ENCODE measurements at places on chromosomes 1 and 21.
A peak's percentile ranks its signal among the peaks of the same experiment; 100 is the strongest.

GRCh38 chr21:33377221-33377920, 25.8 kb upstream of the IFNGR2 start:
- DNase-seq: no peak

GRCh38 chr1:73673971-73674370, 524.0 kb downstream of the LRRIQ3 start:
- DNase-seq: no peak

DNA sequence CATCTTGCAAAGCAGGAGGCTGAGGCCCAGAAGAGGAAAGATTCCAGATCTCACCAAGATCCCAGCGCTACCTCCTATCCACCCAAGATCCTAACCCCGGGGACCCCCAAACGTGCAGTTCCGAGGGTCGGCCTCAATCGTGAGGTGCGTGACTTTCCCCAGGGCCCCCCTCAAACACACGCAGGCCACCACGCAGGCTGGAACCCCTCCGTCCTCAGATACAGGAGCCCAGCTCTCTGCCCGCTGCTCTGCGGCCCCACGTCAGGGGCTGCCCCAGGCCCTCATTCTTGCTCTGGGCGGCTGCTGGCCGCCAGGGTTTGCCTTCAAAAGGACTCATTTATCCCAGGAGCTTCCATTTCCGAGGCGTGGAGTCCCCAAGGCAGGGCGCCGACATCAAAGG, 39.9 kb downstream of the KRTAP10-1 start:
- DNase-seq: no peak

DNA sequence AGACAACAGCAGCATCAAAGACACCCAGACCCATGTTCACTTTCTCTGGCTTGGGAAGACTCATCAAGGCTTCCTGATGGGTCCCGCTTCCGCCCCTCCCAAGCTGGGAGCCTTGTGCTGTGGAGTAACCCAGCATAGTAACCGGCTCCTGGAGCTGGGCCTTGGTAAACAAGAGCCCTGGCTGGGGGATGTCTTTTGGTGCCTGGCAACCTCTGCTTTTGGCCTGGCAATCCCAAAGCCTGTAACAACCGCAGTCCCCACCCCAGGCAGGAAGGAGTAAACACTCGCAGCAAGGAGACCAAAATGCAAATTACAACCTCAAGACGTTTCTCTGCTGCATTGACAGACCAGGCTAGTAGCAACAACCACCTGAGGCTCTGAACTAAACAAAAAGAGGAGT, 16.9 kb upstream of the THRAP3 start:
- no peak for DNase-seq

DNA sequence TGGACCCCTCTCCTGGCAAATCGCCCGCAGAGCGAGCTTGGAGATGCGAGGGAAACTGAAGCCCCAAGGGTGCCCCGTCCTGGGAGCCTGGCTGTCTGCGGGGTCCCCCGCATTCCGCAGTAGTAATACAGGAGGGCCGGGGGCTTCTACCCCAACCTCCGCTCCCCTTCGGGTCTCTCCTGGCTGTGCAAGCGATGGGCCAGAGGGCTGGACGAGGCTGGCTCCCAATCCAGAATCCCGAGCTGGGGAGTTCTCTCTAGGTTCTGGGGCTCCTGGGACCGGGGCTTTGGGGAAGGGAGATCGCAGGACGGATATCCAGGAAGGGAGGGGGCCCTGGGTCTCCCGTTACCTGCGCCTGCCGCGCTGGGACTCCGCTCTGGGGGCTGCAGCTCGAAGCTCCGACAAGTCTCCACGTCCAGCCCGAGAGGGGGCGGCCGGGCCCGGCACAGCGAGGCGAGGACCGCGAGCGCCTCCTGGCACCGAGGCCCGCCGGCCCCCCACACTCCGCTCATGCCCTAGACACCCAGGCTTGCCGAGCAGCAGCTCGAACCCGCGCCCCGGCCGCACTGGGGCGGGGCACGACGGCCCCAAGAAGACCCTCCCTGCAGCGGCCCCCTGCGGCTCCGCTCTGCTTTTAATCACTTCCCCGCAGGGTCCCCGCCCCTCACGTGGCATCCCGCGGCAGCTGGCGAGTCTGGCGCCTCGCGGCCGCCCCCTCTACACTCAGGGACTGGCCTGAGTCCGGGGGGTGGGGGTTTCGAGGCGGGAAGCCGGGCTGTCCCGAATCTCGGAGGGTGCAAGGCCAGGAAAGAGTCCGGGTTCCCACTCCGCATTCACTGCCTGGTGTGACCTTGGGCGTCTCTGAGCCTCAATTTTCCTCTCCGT, at the start of gene SYT6:
Gene SYT6 (minus strand): TSS at position 609 of the 885 bp plus-strand sequence. CDS start 97 bp downstream, at position 512.
- no peak for DNase-seq

DNA sequence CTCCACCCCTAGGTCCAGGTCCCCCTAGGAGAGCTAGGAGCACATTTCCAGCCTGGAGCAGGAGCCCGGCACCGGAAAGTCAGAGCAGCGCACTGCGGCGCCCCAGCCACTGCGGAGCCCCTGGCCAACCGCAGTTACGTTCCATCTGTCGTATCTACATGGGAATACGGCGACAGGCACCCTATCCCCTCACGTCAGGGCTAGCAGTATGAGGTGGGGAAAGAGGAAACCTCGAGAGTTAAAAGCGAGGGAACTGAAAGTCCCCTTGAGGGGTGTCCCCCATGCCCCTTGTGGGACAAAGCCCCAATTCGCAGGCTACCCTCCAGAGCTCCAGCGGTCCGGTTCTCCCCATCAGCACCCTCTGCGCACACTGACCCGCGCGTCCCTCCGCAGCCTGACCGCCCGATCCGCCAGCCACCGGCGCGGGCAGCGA, 995 bp downstream of the COLGALT2 start:
- no peak for DNase-seq

DNA sequence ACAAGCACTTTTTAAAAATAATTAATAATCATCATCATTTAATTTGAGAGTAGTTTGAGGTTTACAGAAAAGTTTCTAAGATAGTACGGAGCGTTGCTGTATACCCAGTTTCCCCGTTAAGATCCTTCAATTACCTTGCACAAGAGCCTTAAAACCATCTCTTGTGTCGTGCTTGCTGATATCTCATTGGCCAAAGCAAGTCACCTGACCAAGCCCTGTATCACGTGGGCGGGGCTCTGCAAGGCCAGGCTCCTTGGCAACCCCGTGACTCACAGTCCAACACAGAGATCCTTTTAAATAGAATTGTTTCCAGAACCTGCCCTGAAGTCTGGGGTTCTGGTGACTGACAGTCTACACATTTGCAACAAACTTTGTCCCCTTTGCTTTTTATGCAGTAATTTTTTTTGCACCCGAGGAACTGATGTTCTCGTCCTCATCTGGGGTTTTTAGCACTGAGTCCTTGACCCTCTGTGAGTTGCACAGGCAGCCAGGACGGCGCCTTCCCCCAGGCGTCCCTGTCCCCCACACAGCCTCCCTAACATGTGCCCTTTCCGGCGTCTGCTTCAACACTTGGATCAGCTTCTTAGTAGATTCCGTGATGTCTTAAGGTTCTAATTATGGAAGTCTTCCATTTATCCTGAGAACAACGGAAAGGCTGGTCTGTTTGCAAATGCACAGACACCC, 183.3 kb upstream of the TMEM51 start:
- peak; percentile 63 for DNase-seq

- DNase-seq: no peak
These were observed 28.1 kb downstream of the EPHA2 start for GRCh38 chr1:16127676-16128337.

Data from inflammatory macrophage treated with lipopolysaccharide for 4 hours (primary cell).